ENCODE measurements at places on chromosomes 6 and 20.

- DNase-seq, result no peak
Measured at GRCh38 chr6:17884498-17885478, 102.6 kb downstream of the KIF13A start.

DNA sequence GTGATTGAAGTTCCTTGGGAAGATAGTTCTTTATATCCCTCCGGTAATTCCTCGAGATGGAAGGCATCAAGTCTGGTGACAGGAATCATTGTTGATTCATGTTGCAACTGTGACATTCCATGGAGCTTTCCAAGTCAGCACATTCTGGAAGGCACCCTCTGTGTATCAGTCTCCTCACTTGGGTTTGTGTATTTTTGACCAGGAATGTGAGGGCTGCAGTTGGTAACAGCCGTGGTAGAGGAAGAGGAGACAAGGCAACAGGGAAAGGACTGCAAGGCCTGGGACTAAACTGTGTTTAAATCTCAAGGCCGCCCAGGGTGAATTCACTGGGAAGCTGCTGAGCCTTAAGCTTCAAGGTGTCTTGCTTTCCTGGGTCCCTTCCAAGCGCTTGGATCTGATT is 99.0 kb downstream of the CLIC5 start:
- no peak for DNase-seq

DNA sequence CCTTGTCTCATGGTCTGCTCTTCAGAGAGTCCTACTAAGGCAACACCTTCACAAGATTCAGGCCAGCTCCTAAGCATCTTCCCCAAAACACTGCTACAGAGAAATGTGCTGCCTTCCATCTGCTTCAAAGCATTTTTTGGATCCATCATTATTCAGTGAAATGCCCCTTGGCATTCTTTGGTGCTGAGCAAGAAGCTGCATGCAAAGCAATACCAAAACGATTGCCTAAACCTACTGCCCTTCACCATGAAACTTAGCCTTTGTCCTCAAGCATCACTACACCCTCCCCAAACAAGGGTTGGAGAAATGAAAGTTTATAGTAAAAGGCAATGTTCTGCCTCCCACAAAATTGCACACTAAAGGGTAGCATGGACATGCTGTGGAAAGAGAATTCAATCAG is 93.5 kb downstream of the SNAP25 start:
- no peak for DNase-seq

GRCh38 chr6:2791450-2791974 is 26.3 kb downstream of the WRNIP1 start:
- DNase-seq, result no peak

DNA sequence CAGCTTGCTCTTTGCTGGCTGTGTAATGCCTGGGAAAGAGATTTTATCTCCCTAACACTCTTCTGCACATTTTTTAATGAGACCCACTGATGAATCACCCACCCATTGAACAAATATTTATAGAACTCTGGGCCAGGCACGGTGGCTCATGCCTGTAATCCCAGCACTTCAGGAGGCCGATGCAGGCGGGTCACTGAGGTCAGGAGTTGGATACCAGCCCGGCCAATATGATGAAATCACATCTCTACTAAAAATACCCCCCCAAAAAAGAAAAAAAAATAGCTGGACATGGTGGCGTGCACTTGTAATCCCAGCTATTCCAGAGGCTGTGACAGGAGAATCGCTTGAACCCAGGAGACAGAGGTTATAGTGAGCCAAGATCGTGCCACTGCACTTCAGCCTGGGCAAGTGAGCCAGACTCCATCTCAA is 82.1 kb upstream of the SIRPA start:
- no peak for DNase-seq

GRCh38 chr6:116371120-116371917 is 572 bp downstream of the DSE start:
- no peak for DNase-seq

- no peak for DNase-seq
Measured at GRCh38 chr20:43191946-43192863, 2.5 kb upstream of the PTPRT start.

- no peak for DNase-seq
Measured at GRCh38 chr20:23629542-23630391, 8.0 kb downstream of the CST3 start.

DNA sequence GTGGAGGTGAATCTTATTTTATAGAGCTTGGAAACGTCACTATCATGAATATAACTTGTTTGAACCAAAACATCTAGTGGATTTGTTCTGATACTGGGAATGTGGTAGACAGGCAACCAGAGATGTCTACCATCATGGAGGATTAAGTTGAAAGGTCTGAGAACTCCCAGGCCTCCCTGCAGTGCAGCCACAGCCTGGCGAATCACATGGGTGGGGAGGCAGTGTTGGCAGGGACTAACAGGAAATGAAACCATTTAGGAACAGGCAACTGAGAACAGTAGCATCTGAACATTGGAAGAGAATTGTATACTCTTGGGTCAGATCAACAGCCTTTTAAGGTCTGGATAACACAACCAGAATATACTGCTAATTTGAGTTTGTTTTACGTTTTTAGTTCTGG is 22.3 kb upstream of the CEP162 start:
- DNase-seq, result no peak
